Esophagus squamous epithelium (tissue), 5 donors: ENCODE measurements at places on chromosomes 6 and 20.
A peak's percentile ranks its signal among the peaks of the same experiment; 100 is the strongest.

GRCh38 chr6:221531-222349 is 70.5 kb upstream of the DUSP22 start:
- no peak for DNase-seq

DNA sequence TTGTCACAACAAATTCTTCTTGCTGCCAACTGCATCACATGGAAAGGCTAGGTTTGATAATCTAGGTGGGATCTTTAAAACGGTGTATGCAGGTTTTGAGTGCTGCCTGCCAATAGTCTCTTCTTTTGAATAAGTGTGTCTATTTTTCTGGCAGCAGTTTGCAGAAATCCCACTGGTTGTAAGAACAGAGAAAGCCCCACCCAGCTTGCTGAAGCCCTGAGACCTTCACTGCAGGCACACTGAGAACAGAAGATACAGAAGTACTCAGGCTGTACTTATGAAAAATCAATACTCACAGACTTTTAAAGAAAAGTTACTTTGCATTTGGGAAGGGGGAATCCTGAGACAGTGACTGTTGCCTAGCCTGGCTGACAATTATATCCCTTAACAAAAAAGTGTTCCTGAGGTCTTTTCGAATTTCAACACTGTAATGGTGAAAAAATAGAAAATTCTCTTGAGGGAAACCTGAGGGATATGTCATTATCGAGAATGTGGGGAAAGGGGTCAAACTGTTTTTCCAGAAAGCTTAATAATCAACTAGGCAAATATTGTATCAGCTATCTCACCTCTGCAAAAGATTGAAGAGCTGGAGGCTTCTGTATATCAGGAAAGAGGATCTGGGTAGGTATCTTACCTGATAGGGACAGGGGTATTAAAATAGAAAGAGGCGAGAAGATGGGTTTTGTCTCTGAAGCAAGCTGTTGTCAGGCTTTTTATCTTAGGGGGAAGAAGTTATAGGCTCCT is 199.9 kb downstream of the LRFN2 start:
- no peak for DNase-seq

- DNase-seq: no peak
Measured at GRCh38 chr20:10074513-10074912, 39.7 kb downstream of the ANKEF1 start.

DNA sequence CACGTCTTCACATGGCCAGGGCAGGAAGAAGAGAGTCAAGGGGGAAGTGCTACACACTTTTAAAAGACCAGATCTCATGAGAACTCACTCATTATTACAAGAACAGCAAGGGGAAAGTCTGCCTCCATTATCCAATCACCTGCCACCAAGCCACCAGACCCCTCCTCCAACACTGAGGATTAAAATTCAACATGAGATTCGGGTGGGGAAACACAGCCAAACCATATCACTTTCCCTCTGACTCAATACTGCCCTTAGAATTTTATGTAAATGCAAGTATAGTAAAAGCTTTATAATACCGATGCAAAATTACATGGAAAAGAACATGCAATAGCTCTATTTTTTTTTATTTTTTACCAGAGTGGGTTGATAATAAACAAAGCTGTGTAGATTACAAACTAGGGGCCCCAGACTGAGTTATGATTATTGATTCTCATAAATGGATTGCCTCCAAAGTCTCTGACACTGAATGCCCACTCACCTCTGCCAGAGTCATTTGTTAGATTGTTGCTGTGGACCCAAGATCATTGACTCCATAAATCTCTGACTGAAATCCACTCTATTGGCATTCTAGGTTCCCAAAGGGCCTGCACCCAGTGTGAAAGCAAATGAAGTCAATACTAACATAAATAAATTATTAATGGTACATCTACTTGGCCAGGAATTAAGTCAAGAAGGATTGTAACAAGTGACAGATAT is 184.8 kb upstream of the FUT9 start:
- DNase-seq: no peak

DNA sequence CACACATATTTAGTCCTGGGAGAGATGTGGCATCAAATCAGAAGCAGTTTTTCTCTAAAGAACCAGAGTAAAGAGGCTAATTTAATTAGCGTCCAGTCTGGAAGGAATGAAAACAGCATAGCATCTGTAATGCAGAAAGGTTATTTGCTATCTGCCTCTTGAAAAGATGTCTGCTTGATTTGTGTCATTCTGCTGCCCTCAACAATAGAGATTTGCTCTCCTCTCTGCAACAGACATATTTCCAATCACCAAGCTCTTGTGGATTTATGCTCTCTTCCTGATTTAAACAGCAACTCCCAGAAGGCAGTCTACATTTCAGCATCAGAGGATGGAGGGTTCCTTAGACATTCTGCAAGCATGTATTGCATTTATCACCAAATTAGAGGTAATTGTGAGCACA is 53.5 kb upstream of the AKAP12 start:
- DNase-seq: no peak

GRCh38 chr6:42366999-42367352 is 84.8 kb downstream of the TRERF1 start:
- DNase-seq: no peak

- DNase-seq: no peak
Measured at GRCh38 chr6:161743509-161744178, 469.8 kb upstream of the AGPAT4 start.

DNA sequence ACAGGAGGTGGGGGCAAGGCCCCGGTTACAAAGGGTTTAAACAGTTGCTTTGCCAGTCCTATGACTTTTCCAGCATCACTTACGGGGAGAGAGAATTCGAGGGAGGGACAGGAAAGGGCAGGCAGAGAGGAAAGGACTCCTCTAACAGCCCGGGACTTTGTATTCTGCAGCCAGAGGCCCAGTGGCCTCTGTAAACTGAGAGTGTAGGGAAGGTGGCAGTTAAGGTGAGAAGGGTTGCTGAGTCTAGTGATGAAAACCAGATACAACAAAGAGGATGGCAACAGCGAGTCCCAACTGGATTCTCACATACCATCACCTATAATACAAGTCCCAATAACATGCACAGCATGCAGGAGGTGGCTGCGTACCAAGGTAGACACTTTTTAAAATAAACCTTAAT is 13.5 kb downstream of the PLAGL2 start:
- no peak for DNase-seq

- peak; percentile 52 for DNase-seq
Measured at GRCh38 chr6:34236443-34237315, at the start of gene HMGA1. Gene HMGA1, plus strand, starts transcription at chr6:34236873. Its CDS starts 3,908 bp downstream, at chr6:34240781.

DNA sequence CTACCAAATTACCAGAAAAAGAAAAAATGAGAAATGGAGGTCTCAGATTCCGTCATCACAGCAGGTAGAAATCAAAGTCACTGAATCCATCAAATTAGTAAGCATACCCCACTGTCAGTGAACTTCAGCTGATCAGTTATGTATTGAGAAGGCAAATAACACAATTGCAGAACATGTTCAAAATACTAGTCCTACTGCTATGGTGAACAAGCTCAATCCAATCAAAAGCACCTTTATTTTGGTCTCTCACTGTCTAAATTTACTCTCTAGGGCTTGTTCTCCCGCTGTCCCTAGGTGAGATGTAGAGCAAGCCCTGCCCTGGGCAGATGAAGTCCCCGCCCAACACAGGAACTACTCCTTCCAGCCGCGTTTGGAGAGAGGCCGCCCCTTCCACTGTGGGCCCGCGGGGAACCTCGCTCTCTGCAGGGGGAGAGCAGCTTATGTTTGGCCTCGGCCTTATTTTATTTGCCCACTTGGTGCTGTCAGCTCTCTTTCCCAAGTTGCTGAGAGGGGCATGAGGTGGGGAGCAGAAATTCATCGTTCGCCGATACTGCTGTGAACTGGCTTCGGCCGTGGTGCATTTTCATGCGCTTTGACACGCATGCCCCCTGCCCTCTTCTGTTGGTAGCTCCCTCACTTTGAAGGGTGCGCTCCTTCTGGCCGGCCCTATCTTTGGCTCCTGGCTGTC is 14.3 kb upstream of the MAP1LC3A start:
- no peak for DNase-seq

DNA sequence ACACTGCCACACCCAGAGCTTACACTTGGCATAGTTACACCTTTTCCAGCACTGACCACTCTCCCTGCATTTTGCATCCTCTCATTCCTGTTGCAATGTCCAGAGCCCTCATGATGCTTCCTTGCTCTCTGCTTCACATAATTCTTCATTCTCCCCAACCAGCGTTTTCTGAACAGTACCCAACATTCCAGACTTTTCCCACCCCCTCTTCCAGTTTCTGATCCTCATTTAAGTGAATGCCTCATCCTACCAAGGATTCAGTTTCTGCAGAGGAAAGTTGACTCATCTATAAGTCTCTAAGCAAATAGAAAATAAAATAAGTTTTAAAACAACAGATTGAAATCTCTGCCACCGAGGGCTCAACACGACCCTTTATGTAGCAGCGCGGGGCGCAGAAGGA is 321.3 kb upstream of the TCF21 start:
- no peak for DNase-seq

DNA sequence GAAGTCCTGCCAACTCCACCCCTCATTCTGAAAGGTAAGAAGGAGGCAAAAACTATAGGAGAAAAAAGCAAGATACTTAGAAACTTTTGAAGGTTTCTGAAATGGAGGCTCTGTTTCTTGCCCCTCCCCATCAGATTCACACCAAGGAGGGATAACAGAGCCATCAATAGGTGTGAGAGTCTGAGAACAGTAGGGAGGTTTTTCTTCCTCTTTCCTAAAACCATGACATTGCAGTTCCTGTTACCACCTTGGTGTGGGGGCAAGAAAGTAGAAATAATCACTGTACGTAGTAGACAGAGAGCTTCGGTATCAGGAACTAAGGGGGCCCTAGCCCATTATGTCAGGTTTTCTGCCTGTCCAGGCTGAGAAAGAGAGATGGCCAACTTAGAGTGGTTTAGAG is 333.3 kb upstream of the SYNCRIP start:
- no peak for DNase-seq

- DNase-seq: no peak
Measured at GRCh38 chr20:5848711-5849505, 98.7 kb downstream of the SHLD1 start.

DNA sequence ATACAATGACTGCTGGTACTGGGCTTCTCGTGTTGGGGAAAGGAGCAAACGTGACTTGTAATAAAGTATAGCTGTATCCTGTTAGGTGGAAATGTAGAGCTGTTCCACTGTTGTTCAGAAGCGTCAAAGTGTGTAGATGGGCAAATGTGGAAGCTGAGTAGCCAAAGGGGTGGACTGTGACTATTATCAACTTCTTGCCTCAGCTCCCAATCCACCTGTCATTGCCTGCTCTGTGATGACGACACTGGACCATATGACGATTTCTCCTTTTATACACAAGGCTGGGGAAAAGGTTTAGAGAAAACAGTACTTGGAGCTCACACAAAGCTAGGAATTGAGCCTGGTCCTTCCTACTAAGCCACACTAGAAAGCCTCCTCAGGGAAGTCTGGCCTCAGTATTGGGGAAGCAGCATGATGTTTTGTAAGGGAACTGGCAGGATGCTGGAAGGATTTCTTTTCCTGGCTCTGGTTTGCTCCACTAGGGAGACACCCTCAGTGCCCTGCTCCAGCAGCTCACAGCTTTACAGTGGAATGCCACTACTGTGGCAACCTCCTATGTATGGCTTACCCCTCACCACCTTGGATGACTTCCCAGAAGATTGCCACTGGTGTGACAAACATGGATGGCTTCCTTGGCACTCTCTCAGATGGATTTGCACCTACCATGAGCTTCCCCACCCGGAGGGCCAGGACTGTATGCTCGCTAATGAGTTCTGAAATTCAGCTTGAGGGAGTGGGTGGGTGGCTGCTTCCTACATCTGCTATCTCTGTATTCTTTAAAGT is 20.0 kb downstream of the CD164 start:
- DNase-seq: no peak

DNA sequence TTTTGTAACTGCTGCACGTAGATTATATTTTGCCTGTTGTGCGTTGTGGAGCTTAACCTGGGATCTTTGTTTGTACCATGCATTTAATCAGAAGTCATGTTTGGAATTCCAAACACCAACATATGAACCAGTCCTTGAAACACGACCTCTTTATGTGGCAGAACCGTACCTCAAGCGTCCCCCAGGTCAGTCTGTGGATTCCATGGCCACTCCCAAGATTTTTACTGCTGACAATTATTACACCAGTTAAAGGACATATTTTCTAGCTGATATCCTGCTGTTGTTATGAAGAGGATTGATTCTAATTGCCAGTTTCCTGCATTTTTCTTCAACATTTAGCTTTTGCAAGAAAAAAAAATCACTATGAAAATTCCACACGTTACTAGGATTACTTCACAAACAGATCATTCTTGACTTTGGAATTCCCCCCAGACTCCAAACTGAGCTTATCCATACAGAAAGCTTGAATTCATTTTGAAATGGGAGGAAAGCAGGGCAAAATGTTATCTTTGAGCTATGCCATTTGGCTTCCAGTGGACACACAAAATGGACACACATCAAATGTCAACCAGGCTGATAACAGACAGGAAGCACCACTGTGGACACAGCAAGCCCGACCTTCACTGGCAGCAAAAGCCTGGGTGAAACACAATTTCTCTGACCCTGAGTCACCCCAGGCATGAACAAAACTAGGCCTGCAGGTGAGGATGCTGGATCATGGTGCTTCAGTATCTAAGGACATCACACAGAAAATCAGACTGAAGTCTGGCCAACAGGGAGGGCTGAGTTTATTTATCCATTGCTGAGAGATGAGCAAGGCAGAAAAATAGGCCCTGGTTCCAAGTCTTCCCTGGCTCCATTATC is 542.9 kb upstream of the JAG1 start:
- no peak for DNase-seq

DNA sequence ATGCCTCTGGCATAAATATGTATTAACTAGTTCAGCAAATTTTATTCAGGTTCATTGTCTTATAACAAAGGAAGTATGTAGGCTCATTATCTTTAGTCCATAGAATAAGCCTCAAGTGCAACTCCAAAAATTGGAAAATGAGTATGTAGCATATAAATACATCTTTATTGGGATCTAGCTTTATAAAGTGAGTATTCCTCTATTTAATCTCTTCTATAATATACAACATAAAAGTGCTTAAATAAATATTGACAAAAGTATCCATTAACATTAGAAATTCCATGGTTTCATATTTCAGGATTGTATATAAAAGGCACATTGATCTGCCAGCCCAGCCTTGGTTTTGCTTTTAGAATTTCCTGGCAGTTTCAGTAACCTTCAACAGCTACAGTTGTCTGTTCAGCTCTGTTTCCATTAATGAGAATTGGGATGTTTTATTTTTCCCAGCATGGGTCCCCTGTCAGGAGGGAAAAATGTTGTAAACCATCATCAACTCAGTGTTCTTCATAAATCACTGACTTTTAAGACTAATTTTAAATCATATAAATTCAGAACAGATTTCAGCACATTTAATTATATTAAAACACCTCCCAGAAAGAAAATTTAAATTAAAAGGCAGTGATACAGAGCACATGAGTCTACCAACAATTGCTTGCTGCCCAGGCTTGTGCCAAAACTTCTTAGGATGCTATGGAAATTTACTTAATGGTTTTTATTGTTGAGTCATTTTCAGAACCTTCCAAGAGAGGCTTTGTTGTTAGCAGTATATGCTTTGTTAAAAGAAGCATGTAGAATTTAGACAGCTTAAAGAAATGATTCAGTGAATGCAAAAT is 119.7 kb downstream of the ADGRG6 start:
- no peak for DNase-seq

- DNase-seq: no peak
Measured at GRCh38 chr6:156645097-156645496, 132.1 kb upstream of the ARID1B start.

- DNase-seq: no peak
Measured at GRCh38 chr20:61186771-61187472, 65.1 kb upstream of the CDH4 start.

- DNase-seq: no peak
Measured at GRCh38 chr6:167049275-167049674, 50.1 kb downstream of the CEP43 start.

- no peak for DNase-seq
Measured at GRCh38 chr6:138087593-138088325, 19.5 kb downstream of the PERP start.

- no peak for DNase-seq
Measured at GRCh38 chr6:90284236-90285041, 12.2 kb downstream of the BACH2 start.
